AG10803 (cell line): ENCODE measurements at places on chromosomes 4 and X.

DNA sequence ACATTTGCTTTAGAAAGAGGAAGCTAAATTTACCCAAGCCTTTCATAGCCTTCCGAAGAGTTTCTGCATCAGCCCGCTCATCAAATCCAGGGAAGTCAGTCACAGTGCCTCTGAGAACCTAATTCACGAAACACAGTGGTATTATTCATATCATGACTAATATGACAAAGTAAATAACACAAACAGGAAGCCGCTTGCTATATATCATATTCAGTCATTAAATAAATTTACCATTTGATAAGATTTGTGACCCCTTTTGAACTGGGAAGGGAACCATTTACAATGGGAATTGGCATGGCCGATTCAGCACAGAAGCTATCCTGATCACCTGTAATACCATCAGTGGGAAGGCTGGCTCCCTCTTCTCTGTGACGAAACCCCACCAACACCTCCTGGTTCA is 10.5 kb downstream of the ANXA5 start:
- no peak for DNase-seq

DNA sequence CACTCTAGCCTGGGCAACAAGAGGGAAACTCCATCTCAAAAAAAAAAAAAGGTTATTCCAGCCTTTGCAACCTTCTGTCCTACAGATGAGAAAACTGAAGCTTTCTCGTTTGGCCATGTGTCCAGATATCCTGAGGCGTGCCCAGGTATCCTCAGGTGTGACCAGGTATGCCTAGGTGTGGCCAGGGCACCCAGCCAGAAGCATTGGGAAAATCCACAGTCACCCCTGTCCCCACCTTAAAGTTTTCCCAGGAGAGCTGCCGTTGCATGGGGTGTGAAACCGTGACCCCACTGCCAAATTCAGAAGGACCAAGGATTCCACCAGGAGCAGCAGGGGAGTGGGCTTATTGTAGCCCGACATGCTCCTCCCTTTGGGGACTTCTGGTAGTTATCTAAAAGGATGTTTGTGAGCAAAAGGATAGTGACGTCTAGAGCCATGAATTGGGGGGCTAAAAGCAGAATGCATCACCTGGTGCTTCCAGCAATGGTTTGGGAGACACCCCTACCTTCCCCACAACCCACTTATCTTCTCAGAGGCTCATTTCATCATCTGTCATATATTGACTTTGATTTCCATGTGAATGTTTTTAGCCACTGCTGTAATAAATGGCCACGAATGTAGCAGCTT is 4.0 kb upstream of the DHRSX start:
- DNase-seq, result no peak

- DNase-seq, result no peak
These were observed 328.0 kb downstream of the BCOR start for GRCh38 chrX:39769748-39770147.

GRCh38 chr4:17786567-17786966 is 5.1 kb upstream of the FAM184B start:
- DNase-seq, result no peak
